ENCODE measurements at places on chromosomes 4 and X. TPM values are rescaled to one million over a fixed set of nuclear protein-coding genes. Genes with fewer than 3 reads are reported as not detected.
A peak's percentile ranks its signal among the peaks of the same experiment; 100 is the strongest.

CFAP47 gene
- total RNA-seq = not detected

GRCh38 chr4:183256756-183257385 lies 63.2 kb downstream of the CLDN22 start:
- peak; percentile 44 for DNase-seq

SPANXC gene
- total RNA-seq = not detected

GRCh38 chr4:9926586-9926985 lies 94.7 kb downstream of the SLC2A9 start:
- no peak for DNase-seq

- DNase-seq = no peak
Observed at GRCh38 chr4:21083413-21083812, 383.2 kb downstream of the PACRGL start.

- DNase-seq = no peak
Observed at GRCh38 chr4:105088110-105088879, 58.4 kb upstream of the TET2 start.

DNA sequence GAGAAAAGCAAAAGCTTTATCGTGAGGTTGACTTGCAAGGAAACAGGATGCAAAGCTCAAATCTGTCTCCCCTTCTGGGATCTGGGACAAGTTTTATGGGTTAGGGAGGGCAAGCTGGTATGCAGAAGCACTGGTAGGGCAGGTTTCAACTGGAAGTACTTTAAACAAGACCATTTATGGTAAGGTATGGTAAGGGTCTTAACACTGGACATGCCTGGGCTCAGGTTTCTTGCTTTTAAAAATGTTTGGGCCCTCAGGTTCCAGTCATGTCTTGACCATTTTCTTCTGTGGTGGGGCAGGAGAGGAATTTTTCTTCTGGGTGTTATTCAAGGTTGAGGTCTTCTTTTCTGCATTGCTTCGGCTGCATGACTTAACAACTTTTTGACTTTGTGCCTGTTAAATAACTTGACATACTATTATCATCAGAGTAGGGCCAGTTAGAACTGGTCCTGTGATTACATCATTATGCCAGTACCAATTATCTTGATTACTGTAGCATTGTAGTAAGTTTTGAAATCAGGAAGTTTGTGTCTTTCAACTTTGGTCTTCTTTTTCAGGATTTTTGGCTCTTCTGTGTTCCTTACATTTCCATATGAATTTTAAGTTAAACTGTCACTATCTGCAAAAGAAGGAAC lies 33.7 kb downstream of the CD38 start:
- DNase-seq = no peak

GTPBP6 gene
- total RNA-seq = 52.1 TPM

- DNase-seq = no peak
Observed at GRCh38 chr4:140238351-140239056, 84.5 kb upstream of the MAML3 start.

Data from activated CD4-positive, alpha-beta T cell treated with anti-CD3 and anti-CD28 coated beads, Interleukin-2, amount 10 ng/mL, durations not matched to agents 7 days and 5 days (primary cell).